Kidney glomerular epithelial cell (primary cell): ENCODE measurements at places on chromosomes 2 and 18.

GRCh38 chr2:171515672-171516298 lies 6.5 kb upstream of the CYBRD1 start:
- no peak for DNase-seq

GRCh38 chr2:141557329-141558095 lies 573.3 kb downstream of the LRP1B start:
- DNase-seq, result no peak

- DNase-seq, result no peak
Observed at GRCh38 chr18:50338122-50338521, 36.7 kb upstream of the SKA1 start.

GRCh38 chr2:147547440-147547839 lies 297.4 kb upstream of the ACVR2A start:
- DNase-seq, result no peak

DNA sequence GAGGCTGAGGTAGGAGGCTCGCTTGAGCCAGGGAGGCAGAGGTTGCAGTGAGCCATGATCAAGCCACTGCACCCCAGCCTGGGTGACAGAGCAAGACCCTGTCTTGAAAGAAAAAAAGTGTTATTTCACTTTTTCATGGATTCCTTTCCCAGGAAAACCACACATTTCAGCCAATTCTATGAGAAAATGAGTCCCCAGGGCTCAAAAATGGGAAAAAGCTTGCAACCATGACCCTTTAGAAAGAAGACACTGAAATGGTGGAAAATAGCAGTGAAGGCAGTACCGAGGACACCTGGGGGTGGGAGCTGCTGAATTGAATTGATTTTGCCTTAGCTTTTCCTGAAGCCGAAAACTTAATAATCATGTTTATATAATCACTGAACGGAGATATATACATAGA lies 284.2 kb upstream of the HDAC4 start:
- no peak for DNase-seq

- no peak for DNase-seq
Observed at GRCh38 chr2:126915903-126916302, 17.2 kb downstream of the TEX51 start.

GRCh38 chr18:63365876-63366212 lies 1.2 kb downstream of the KDSR start:
- no peak for DNase-seq

DNA sequence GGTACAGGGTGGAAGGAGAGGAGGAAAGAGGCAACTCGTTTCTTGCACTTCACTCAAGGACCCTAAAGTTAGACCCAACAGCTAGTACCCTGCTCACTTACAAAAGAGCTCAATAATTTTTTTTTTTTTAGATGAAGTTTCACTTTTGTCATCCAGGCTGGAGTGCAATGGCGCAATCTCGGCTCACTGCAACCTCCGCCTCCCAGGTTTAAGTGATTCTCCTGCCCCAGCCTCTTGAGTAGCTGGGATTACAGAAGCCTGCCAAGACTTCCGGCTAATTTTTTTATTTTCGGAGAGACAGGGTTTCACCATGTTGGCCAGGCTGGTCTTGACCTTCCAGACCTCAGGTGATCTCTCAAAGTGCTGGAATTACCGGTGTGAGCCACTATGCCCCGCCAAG lies 4.1 kb downstream of the ASB3 start:
- no peak for DNase-seq

DNA sequence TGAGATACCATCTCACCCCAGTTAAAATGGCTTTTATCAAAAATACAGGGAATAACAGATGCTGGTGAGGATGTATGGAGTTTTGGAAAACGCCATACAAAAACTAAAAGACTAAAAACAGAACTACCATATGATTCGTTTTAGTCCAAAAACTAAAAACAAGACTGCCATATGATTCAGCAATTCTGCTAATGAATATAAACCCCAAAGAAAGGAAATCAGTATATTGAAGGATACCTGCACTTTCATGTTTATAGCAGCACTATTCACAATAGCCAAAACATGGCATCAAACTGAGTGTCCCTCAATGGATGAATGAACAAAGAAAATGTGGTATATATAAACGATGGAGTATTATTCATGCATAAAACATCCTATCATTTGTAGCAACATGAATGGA lies 224.4 kb upstream of the MC4R start:
- no peak for DNase-seq

GRCh38 chr18:4102901-4103300 lies 352.2 kb downstream of the DLGAP1 start:
- no peak for DNase-seq

DNA sequence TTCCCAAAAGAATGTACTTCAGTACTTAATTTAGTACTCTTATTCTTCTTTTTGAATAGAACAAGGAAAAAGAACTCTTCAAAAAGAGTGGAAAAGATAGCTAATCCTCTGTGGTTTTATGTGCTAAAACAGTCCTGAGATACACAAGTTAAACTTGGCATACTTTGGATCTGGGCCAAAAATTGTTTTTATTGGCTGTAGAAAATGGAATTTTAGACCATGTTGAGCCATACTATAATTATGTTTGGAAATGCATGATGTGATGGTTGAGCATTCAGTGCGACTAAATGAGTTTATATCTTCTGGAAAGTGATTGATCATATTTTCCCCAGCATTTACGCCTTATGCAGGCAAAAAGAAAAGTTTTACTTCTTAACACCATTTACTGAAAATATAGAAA lies 18.0 kb upstream of the PDE1A start:
- no peak for DNase-seq

- no peak for DNase-seq
Observed at GRCh38 chr18:21741562-21742314, 1.1 kb downstream of the MIB1 start.
